ENCODE measurements at places on chromosomes 16 and 17.

- DNase-seq: no peak
These were observed 564.0 kb downstream of the MAF start for GRCh38 chr16:79036541-79036940.

DNA sequence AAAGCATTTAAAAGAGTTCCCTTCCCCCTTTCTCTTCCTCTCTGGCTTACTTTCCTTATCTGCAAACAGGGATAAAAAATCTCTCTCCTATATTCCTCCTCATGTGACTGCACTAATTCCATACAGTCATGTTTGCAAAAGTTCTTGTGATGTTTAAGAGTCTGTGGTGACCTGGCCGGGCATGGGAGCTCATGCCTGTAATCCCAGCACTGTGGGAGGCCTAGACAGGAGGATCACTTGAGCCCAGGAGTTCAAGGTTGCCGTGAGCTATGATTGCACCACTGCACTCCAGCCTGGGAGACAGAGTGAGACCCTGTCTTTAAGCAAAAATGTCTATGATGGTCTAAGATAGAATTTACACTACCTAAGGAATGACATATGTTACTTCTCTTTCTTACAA lies 19.6 kb downstream of the NOG start:
- no peak for DNase-seq

DNA sequence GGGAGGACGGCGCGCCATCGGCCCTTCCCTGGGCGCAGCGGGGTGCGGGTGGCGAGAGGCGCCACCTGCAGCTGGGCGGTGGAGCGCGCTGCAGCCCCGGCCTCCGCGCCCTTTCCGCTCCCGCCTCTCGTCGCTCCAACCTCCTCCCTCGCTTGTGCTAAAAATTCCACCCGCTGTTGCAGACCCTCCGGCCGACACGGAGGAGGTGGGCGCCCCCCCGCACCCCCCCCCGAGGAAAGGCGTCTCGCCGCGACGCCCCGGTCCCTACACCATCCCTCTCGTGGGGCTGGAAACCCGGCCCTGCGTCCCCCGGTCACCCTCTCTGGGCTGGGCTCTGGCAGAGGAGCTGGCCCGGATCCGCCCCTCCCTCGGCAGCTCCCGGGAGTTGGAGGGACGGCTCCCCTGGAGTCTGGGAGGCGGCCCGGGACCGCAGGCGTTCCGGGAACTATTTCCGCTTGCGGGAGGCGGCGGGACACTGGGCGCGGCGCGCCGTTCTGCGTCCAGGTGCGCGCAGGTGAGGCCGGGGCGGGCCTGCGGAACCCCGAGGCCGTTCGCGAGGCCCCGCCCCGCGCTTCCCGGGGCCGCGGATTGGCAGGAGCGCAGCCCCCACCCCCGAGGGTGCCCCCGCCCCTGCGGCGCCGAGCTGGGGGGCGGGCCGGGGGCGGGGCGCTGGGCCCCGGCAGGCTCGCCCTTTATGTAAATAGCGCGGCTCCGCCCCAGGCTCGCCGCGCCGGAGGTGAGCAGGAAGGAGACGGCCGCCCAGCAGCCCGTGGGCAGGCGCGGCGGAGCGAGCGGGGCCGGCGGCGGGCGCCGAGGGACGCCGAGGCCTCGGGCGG lies at the start of gene LLGL2:
Gene LLGL2 (plus strand): TSS at position 728 of the 836 bp plus-strand sequence. CDS start 17,730 bp downstream, outside the sequence.
- DNase-seq: peak; percentile 74

DNA sequence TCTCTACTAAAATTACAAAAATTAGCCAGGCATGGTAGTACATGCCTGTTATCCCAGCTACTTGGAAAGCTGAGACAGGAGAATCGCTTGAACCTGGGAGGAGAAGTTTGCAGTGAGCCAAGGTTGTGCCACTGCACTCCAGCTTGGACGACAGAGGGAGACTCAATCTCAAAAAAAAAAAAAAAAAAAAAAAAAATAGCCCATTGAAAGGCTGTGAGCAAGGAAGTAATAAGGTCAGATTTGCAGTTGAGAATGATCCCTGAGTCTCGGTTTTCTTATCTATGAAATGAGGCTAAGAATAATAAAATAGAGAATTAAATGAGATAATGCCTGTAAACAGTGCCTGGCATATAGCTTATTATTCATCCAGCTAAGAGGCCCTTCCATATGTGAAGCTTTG lies 1.3 kb upstream of the PDK2 start:
- no peak for DNase-seq

DNA sequence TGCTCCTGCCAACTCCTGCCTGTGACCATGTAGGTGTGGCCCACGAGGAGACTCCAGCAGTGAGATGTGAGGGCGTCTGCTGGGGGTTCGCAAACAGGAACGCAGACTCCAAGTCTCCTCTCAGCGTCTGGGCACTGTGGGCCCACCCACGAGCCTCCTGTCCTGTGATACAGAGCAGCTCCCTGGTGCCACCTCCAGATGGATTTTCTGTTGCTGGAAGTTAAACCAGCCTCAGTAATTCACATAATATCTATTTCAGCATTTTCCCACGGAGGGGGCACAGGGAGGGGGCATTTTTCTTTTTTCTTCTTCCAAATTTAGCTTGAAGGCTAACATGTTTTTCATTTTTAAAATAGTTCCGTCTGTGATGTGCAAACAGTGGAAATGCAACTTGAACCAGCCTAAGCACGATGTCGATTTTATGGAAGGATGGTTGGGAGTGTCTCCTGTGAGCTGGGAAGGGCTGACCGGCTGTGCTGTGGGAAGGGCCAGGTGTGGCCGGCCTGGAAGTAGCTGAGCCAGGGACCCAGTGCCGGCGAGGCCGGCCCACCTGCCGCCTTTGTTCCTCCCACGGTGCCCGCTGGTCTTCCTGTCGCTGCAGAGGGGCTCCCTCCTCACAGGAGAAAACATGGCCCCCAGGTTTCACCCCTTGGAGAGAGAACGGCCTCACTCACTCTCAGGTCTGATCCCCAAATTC lies 3.9 kb upstream of the RAB40B start:
- no peak for DNase-seq

DNA sequence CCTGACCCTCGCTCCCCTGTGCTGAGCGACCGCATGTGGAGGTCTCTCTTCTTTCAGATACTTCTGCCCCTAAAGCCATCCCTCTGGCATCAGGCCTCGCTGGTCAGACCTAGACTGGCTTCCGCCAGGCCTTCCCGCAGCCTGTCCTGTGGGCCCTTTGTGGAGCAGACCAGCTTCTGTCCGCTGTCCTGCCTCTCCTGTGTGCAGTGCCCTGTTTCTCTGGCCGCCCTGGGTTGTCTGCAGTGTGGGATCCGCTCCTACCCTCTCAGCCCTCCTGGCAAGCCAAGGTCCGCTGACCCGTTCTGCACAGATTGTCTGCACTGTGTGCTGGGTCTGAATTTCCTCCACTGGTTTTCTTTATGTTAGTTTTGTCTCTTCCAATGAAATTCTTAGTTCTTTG lies 21.5 kb upstream of the MC1R start:
- DNase-seq: no peak

DNA sequence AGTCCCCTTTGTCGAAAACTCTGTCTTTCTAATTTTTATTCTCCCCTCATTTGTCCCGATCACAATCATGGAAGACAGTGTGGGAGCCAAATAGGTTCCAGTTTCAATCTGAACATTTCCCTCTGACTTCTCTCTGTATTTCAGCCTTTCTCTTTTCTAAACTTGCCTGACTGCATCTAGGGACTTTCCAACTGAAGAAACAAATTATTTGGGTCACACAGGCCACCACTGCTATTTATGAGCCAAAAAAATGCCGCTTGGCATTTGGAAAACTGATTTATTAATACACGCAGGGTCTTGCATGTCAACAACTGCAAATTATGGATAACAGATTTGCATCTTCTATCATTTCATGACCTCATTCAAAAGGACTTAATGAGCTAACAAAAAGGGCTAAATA lies 55.2 kb upstream of the ELAC2 start:
- no peak for DNase-seq

- no peak for DNase-seq
These were observed 10.9 kb upstream of the MYO15B start for GRCh38 chr17:75576661-75577060.

GRCh38 chr16:3188925-3189825 lies 1.2 kb downstream of the OR1F1 start:
- peak; percentile 76 for DNase-seq

DNA sequence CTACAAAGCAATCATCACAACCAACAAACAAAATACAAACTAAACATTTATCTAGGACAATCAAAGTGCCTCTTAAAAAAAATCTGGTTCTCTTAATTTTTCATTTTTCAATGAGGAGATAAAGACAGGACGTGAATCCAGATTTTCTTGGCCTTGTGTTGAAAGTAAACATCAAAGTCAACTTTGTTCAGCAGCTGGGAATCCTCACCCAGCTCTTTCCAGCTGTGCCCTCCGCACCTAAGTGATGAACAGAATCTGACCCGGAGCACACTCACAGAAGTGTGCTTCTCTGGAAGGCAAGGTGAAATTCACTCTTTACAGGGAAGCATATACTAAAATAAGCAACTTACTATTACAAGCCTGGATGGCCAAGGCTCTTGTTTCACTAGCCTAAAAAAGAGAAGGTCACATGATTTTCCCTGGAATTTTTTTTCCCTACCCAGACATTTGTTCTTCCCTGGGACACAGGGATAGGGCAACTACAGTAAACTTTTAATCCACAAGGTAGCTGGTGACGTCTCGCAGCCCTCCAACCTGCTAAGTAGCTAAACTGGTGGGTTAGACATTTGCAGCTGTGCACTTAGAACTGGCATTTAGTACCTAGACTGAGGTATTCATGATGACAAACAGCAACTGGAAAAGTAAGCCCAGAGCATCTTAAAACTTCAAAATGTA lies 3.2 kb downstream of the WIPI1 start:
- DNase-seq: no peak

DNA sequence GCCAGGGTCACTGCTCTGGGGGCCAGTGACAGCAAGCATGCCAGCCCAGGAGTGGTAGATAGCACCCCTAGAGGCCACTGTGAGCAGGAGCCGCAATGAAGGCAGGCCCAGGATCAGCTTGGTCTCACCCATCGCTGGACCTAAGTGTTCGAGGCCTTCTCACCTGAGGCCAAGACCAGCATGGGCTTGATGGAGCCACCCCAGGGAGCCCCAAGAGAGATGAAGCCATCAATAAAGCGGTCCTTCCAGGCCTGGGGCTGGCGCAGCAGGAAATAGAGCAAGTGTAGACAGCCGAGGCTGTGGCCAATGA lies 1.8 kb downstream of the LCAT start:
- peak; percentile 53 for DNase-seq

DNA sequence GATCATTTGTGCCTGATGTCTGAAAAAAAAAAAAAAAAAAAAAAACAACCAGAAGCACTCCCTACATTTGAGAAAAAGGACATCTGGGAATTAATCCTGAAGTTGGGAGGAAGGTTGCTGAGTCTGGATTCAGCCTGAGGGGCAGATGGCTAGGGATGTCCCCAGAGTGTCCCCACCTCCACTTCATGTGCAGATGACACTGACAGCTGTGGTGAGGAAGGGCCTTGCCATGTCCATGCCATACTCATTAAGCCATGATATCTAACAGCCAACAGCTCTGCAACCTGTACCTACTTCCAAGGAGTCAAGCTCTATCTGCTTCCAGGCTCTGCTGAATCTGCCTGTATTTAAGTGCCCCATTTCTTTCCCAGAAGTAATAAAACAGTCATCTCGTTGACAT lies 356.0 kb downstream of the CA10 start:
- no peak for DNase-seq

DNA sequence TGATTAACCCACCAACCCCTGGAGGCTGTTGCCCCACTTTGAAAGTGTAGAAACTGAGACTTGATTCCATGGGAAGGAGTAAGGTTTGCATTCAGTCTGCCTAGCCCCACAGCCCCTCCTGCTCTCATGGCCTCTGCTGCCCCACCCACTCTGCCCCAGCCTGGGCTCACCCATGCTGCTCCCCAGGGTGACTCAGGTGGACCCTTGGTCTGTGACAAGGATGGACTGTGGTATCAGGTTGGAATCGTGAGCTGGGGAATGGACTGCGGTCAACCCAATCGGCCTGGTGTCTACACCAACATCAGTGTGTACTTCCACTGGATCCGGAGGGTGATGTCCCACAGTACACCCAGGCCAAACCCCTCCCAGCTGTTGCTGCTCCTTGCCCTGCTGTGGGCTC lies 6.5 kb downstream of the PRSS41 start:
- no peak for DNase-seq

GRCh38 chr17:3582915-3583314 lies 25.3 kb upstream of the TRPV3 start:
- DNase-seq: no peak

DNA sequence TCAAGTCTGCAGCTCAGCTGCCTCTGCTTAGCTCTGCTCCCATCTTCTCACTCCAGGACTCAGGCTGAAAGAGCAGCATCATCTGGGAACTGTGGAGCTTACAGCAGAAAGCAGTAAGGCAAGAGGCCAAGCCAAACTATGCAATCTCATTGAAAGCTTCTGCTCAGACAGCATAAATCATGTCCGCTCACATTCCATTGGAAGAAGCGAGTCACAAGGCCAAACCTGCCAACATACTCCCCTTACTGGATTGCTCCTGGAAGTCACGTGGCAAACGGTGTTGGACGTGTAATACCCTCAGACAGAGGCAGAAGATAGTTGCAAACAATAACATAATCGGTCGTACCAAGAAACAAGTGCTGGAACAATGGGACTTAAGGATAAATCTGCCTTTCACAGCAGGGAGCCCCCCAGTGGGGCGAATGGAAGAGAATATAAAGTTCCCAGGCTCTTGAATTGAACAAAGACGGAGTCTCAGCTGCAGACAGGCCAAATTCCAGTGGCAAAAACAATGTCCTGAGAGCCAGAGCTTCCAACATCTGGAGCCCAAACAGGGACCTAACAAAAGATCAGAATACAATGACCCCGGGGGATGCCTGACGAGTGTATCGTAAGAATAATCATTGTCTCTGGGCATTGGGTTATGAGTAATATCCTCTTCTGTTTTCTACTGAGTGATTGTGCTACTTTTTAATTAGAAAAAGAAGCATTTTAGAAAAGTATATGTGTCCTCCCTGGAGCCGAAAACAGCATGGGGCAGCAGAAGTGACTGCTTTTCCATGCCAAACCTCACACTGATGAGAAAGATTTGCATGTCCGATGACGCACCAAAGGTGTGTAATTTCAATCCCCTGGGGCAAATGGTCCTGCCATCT lies 68.4 kb downstream of the CMC2 start:
- DNase-seq: no peak

DNA sequence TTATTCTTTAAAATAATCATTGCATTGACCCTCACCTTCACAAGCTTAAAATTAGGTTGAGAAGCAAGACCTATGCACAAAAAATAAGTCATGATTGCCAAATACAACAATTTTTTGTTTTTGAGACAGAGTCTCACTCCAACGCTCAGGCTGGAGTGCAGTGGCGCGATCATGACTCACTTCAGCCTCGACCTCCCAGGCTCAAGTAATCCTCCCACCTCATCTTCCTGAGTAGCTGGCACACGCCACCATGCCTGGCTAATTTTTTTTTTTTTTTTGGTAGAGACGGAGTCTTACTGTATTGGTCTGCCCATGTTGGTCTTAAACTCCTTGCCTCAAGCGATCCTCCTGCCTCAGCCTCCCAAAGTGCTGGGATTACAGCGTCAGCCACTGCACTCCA lies 24.2 kb downstream of the ZNF652 start:
- no peak for DNase-seq
